ENCODE measurements at places on chromosomes 7 and 10.

GRCh38 chr10:61998937-61999336 lies 97.4 kb downstream of the ARID5B start:
- no peak for DNase-seq

- no peak for DNase-seq
Measured at GRCh38 chr7:28397141-28397540, 15.2 kb upstream of the CREB5 start.

DNA sequence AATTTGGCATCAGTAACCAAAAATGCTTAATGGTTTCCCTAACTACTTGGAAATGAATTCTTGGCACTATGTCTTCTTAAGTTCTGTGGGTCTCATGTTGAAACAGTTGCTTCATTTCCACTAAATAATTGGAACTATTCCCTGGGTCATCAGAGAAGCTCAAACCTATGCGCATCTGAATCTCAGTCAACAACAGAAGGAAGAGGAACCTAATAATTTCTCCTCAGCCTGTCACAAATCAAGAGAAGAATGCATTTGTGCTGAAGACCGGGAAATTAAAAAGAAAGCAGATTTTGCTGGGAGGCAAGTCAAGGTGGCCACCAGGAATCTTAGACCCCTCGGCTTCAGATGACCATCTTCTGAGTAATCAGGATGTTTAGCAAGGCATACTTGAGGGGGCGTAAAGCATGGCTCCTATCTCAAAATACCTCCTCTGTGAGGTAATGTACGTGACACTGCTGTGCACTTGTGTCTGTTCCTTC lies 41.4 kb downstream of the TOMM7 start:
- DNase-seq: no peak

- no peak for DNase-seq
Measured at GRCh38 chr7:116969371-116969902, 16.1 kb downstream of the ST7 start.

DNA sequence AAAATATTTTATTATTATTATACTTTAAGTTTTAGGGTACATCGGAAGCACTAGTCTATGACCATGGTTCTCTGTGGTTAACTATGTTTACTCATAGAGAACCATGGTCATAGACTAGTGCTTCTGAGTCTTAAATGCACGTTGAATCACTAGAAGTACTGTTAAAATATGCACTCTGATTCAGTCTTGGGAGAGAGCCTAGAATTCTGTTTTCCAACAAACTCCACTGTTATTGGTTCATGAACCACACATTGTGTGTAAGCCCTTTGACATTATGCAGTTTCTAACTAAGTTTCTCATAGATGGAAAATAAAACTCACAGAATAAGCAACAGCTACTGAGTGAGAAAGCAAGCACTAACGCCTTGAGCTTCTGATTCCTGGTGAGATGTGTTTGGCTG lies 1120.6 kb downstream of the SORCS1 start:
- DNase-seq: no peak

GRCh38 chr10:98414932-98415730 lies at the start of gene PYROXD2:
TSS of gene PYROXD2 (minus strand) at chr10:98415182. CDS start at chr10:98415135, 47 bp downstream.
- DNase-seq: peak; percentile 66

DNA sequence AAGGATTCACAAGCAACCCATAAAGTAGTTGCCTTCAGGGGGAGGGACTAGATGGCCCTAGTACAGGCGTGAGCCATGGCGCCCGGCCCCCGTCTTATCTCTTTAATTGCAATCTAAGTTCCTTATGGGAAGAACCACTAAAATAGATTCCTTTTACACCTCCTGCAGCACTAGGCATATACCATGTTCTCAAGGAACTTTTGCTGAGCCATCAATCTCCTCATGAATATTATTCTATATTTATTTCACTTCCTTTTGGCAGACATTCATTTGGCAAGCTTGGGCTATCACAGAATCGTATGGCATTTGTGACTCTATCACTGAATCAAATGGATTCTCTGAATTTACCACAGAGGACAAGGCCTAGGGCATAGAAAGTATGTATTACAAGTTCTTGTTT lies 14.8 kb upstream of the DNAJC12 start:
- DNase-seq: no peak

GRCh38 chr7:136342251-136342650 lies 365.1 kb upstream of the MTPN start:
- no peak for DNase-seq

GRCh38 chr7:105185290-105186010 lies 171.4 kb downstream of the KMT2E start:
- no peak for DNase-seq

DNA sequence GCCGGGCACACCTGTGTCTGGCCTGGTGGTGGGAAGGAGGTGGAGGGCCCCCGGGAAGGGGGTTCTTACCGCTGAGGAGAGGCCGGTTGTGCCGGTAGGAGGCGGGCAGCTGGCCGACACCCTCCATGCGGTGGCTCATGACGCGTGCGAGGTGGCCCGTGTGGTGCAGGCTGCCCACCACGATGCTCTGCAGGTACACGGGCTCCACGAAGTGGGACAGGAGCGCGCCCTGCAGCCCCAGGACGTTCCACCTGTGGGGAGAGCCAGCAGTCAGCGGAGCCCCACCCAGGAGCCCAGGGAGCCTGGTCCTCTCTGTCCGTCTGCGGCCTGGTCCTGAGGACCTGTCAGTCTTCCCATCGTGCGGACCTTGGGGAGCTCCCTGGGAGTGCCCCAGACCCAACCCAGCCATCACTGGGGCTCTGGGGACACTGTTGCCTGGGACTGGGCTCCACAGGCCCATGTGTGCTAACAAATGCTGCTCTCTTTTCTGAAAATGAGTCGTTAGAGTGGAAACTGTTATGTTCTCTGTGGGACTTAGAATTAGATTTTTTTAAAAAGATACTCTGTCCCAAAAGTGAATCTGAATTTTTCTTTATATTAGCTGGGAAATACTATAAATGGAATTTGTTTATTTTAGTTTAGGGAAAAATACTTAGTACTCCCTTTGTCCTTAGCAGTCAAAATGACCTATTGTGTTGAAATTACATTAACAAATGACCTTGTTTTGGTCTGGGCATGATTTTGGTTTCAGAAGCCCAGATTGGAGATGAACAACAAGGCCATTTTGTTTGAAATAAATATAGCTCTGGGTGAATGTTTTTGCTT lies 143.9 kb downstream of the WDR37 start:
- DNase-seq: peak; percentile 6

- peak; percentile 46 for DNase-seq
Measured at GRCh38 chr7:39824456-39825200, 125.4 kb upstream of the CDK13 start.

DNA sequence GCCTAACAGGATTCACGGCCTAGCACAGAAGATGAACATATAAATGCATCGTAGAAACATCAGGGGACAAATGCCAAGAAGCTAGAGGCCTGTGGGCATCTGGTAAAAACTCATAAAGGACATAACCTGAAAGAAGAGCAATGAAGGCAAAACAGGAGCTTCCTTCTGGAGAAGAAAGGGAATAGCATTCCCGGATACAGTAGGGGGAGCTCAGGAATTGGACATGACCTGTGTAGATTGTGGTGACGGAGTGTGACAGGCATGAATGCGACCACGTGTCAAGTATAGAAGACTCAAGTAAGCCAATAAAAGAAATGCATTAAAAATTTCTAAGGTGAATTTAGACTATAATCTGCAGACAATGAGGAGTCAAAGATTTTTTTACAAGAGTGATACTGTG lies 270.1 kb downstream of the AGMO start:
- peak; percentile 34 for DNase-seq

DNA sequence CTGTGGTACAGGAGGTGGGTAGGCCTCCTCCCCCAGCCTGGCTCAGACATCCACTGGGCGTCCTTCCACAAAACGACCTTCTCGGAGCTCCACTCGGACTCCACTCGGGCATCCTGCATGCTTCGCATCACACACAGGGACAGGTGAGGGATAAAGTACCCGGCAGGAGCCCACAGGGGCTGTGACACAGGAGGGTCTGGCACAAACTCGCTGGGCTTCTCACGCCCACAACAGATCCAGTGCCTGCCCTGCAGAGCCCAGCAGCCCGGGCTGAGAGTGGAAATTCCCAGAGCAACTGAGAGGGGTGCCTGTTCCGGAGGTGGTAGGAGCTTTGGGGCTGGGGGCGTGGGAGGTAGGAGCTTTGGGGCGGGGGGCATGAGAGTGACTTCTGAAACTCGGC lies 108.4 kb downstream of the MKI67 start:
- no peak for DNase-seq

DNA sequence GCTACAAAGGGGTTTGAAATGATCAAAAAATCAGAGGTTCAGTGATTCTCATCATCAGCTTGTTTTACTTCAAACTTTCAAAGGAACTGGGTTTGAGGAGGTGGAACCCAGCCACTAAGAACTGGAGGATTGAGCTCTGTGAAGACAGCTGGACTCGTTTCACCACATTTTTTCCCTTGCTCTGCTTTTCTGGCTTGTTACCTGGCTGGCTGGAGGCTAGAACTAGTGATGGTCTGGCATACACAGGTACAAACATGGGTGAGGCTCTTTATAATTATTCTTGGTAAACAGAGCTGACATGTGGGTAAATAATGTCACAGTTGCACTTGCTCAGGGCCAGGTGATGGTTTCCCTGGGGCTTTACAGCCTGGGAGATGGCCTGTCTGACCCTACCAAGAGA lies 352.5 kb downstream of the FGFR2 start:
- no peak for DNase-seq

DNA sequence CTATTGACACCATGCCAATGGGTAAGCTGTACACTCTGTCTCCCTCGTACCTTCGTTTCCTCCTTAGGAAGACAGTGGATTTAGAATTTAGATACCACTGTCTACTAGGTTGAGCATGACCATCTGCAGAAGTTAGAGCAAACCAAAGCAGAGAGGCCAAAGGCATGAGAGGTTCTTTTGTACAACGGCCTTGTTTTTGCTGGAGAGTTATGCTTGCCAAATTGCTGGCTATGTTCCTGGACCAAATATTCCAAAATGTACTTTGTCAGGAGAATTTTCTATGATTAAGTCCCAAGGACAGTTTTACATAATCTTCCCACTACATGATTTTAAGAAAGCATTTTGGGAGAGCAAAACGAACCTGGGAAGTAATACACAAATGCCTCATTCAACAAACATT lies 47.9 kb upstream of the PLCE1 start:
- no peak for DNase-seq

DNA sequence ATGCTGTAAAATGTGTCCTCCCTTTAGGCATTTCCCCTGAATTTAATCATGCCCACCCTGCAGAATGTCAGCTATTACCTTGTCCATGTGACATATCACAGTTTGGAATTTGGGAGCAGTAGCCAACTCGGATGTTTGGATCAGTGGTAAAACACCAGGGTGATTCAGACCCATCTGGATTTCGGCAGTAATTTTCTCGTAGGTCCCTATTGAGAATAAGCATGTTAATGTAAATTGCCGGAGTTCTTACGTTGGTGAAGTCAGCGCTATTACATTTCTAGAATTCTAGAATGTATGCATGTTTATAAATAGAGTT lies 44.1 kb downstream of the HGF start:
- no peak for DNase-seq

- no peak for DNase-seq
Measured at GRCh38 chr10:76962851-76963250, 674.8 kb downstream of the KCNMA1 start.

All from NCI-H524 (cell line).